ENCODE measurements at places on chromosomes 11 and 22.

DNA sequence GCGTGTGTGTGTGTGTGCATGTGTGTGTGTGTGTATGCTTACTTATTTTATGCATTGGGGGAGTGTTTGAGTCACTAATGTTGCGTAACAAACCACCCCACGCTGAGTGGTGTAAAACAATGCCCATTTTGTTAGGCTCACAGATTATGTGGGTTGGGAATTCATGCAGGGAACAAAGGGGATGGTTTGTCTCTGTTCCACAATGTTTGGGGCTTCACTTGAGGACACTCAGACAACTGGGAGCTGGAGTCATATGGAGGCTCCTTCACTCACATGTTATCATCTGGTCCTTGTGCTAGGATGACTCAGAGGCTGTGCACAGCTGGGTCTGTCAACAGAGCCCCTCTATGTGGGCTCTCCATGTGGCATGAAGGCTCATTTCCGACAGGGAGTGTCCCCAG, 51.3 kb upstream of the LARGE1 start:
- DNase-seq: no peak

GRCh38 chr11:12581923-12582322, 92.3 kb upstream of the TEAD1 start:
- peak; percentile 81 for DNase-seq

DNA sequence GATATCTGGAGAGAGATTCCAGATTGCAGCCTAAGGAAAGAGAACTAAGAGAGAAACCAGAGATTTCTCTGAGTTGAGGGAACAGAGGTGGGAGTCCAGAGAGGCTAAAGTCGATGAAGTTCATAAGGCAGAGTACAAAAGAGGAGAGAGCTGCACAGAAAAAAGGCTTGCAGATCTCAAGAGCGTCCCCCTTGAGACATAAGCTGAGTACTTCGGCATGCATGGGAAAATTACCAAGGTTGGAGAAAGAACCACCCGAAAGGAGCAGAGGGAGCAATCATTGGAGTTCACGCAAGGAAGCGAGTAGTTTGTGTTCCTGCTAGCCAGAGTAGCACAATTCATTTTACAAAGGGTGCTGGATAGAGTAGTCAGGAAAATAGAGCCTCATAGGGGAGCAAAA, 293.5 kb downstream of the TMEM135 start:
- DNase-seq: no peak

GRCh38 chr11:61279934-61280659, 15.0 kb downstream of the VWCE start:
- DNase-seq: no peak

GRCh38 chr11:109062445-109062844, 359.5 kb upstream of the C11orf87 start:
- DNase-seq: no peak

- no peak for DNase-seq
Measured at GRCh38 chr11:127902382-127902781, 685.0 kb downstream of the ETS1 start.

DNA sequence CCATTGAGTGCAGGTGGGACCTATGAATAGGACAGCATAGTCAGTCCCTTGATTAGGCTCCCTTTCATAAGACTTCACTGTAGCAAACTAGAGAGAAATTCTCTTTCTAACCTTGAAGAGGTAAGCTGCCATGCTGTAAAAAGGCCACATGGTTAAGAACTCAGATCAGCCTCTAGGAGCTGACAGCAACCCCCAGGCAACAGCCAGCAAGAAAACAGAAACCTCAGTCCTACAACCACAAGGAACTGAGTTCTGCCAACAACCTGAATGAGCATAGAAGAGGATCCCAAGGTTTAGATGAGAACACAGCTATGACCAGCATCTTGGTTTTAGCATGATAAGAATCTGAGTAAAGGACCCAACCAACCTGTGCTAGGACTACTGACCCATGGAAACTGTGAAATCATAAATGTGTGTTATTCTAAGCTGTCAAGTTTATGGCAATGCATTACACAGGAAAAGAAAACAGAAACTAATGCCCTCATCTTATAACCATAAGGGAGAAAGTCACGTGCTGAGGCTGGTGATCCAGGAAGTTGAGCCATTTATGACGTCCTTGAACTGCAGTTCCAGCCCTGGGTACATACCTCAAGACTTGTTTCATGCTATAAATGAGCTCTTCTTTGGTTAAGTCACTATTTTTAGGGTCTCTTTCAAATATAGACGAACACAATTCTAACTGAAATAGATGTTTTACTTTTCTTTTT, 43.3 kb downstream of the RAB38 start:
- no peak for DNase-seq

DNA sequence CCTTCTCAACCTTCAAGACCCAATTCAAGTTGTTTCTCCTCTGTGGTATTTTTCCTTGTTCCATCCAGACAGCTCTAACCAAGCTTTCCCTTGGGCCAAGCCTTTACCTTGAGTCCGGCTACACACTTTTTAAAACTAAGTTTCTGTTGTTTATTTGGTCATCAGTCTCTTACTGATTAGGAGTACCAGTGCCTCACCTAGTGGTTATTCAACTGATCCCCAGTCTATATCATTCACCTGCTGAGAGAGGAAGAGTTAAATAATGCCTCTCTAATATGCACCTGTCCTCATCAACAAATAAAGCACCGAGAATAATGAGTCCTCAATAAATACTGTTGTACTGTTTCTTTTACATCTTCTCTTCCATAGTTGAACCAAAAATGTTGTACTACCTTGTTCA, 160.8 kb downstream of the MSANTD4 start:
- no peak for DNase-seq

DNA sequence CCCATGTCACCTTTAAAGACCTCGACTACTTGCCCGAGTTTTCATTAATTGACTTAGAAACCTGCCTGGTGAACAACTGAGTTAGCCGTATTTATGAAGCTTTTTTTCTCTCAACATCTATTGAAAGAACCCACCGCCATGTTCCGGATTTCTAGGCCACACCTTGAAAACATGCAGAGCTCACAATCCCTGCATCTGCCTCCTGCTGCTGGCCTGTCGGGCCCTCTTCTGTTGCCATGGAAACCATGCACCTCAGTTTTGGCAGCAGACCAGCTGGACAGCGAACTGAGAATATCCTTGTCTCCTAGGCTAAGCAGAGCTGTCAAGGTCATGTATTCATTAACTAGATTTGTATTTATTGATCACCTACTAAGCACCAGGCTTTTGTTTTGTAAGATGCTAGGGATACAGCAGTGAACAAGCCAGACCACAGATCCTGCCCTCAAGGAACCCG, 4.3 kb upstream of the PATZ1 start:
- no peak for DNase-seq

DNA sequence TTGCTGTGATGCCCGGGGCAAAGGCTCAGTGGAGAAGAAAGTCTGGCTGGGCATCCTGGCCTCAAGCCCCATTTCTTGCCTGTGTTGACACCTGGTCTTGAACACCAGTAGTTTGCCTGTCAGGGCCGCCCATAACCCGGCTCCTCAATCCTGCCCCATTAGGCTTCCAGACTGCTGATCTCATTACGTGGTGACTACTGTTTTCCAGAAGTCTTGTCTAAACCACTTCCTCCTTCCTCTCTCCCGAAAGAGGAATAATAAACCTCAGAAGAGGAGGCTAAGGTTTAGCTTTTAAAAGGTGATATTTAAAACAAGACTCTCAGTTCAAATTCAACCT, 97.7 kb downstream of the CD44 start:
- DNase-seq: peak; percentile 48

Data from upper lobe of left lung (tissue), 6 donors.